ENCODE measurements at places on chromosomes 7 and 10. TPM values are rescaled to one million over a fixed set of nuclear protein-coding genes. Genes with fewer than 3 reads are reported as not detected.

Gene CACNB2
- total RNA-seq, result not detected

Gene PPP1R17
- total RNA-seq, result not detected

Gene ODAD2
- not detected for total RNA-seq

Gene CHCHD3
- total RNA-seq, result 76.2 TPM

Gene POU6F2
- total RNA-seq, result 0.17 TPM

Gene OPALIN
- total RNA-seq, result not detected

Data from activated CD4-positive, alpha-beta T cell treated with anti-CD3 and anti-CD28 coated beads, Interleukin-2, amount 10 ng/mL, durations not matched to agents 24 days and 14 days (primary cell).